ENCODE measurements at places on chromosomes 2 and 18. TPM values are rescaled to one million over a fixed set of nuclear protein-coding genes. Genes with fewer than 3 reads are reported as not detected.

- DNase-seq = no peak
Observed at GRCh38 chr18:48829443-48830149, 121.2 kb downstream of the SMAD7 start.

GRCh38 chr2:204180649-204181048, 244.1 kb downstream of the ICOS start:
- no peak for DNase-seq

ABCB11 gene
- polyA plus RNA-seq = 0.15 TPM

HOXD4 gene
- 56.1 TPM for polyA plus RNA-seq

- no peak for DNase-seq
Observed at GRCh38 chr18:32346671-32347070, 124.0 kb downstream of the GAREM1 start.

FOXD4L1 gene
- polyA plus RNA-seq = 0.19 TPM

CTNNA2 gene
- 6.0 TPM for polyA plus RNA-seq

GRCh38 chr2:97734061-97735051, 21.0 kb downstream of the ZAP70 start:
- DNase-seq = no peak

DNA sequence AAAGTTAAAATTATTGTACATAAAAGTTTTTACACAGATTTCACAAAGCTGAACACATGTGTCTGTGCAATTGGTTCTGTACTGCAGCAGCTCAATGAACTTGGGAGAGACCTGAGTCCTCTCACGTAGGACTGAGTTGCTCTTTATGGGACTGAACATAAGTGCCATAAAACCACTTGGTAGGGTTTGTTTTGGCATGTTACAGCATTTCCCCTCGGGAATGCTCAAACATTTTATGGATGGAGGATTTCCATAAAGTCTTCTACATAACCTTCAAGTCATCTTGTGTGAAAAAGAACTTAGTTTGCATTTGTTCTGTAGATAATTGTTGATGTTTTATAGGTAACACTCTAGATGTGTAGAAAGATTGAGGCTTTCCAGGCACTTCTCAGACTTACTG, 15.9 kb downstream of the LYPD6 start:
- no peak for DNase-seq

DNA sequence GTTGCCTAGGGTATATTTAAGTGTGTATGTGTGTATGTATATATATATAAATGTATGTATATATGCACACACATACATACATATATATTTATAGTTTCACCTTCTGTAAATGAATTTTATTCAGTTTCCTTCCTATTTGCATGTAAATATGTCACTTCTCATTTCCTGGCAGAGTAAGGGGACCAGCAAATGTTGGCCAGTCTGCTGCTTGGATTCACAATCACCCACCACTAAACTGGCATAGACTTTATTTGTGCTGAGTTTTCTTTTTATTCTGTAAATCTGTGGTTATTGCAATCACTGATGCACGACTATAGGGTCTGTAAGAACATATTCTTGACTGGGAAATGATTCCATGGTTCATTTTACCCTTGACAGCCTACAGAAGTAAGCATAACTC, 640.4 kb upstream of the FAM98A start:
- no peak for DNase-seq

DNA sequence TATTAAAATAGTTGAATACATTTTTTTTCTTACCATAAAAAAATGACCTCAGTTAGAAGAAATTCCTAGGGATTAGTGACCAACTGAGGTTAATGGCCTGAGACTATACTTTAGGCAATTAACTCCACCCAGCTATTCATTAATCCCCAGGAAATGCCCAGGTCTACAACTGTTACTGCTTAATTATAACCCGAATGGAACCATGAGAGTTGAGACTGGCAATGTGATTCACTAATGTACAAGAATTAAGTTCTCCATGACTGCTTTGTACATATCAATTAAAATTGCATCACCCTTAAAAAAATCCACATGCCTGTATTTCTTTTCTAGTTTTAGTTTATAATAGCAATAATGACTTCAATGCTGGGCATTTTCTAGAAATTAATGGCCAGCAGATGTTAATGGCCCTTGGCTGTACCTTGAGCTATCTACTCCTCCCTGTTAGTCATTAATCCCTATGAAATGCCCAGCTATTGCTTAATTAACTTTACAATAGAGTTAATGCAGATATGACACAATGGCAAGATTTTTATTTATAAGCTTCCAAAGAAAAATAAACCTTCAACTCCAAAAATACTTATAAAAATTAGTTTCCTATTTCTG, 44.1 kb downstream of the ERBB4 start:
- peak; percentile 29 for DNase-seq

BCS1L gene
- polyA plus RNA-seq = 61.3 TPM

GPR45 gene
- 0.11 TPM for polyA plus RNA-seq

Data from renal cortex interstitium (tissue), 15 donors.